NCI-H1105 treated with DMSO at 0.1 percent for 48 hours (cell line): ENCODE measurements at places on chromosomes 6 and 20.
A peak's percentile ranks its signal among the peaks of the same experiment; 100 is the strongest.

DNA sequence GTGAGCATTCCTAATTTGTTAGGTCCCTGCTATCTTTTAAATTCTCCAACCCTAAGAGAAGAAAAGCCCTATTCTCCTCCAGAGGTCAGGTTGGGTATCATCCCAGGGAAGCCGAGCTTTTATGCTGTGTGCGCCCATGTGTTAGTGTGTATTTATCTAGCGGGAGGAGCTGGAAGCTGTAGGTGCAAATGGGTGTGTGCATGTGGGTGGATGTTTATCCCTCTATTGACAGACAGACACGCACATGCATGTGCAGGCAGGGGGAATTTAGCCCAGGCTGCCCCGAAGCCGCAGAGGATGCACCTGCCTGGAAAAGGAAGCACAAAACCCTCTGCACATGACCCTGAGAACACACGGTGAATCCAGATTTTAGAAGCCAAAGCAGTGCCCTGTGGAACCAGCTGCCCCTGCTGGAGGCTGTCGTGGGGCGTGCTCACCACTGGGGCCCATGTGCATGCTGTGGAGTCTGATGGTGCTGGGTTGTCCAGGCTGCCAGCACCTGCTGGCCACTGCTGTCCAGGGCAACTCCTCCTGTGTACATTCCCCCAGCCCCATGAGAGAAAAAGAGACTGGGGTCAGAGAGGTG lies 397.5 kb downstream of the TAF4 start:
- DNase-seq = peak; percentile 64

DNA sequence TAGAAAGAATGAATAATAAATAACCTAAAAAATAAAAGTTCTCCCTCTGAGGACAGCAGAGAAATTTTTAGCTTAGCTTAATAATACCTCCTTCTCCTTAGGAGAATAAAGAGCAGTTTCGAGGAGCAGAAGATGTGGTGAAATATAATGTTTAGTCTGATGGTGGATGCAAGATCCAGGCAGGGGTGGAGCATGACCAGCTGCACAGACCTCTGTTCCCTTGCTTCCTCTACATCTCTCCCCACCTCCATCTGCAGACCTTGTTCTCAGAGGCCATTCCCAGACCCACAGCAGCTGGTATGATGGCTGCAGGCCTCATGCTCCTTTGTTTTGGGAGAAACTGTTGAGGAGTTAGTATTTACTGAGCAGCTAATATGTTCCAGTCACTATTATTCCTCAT lies 1.5 kb downstream of the BTN3A2 start:
- DNase-seq = no peak

DNA sequence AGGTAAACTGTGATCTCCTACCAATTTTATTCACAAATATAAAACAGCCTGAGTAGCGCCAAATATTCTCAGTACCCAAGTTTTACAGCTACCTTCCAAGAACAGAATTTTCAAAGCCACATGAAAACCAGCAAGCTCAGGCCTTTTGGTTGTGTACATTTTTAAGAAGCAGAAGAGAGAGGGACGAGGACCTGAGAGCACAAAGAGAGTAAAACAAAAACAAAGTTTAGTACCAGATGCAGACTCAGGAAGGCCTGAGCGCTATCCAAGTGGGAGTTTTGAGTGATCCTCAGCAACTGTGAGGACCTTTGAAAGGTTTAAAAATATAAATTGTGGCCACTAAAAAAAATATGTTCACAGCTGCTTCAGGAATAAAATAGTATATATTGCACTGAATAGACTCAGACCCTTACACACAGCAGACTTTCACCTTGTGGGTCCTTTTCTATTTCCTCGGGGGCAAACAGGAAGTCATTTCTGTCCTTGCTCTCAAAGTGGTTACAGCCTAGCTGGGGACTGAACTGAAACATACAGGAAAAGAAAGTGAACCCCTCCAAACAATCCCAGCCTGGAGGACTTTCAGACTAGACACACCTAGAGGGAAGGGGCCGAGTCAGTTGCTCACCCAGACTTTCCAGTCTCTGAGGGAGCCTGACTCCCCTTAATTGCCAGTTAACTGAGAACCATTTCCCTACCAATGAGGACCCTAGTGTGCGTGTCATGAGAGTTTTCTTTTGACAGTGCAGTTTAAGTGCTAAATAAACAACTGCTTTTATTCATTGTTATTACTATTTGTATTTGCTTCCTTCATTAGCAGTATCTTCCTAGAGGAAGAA lies 48.5 kb upstream of the NT5E start:
- DNase-seq = no peak

DNA sequence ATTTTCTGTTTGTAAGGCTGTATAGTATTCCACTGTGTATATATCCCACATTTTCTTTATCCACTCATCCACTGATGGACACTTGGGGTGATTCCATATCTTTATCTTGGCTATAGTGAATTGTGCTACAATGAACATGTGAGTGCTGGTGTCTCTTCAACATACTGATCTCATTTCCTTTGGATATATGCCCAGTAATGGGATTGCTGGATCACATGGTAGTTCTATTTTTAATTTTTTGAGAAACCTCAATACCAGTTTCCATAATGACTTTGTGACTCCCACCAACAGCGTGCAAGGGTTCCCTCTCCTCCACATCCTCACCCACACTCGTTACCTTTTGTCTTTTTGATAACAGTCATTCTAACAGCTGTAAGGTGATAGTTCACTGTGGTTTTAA lies 166.0 kb downstream of the ARHGAP18 start:
- no peak for DNase-seq

DNA sequence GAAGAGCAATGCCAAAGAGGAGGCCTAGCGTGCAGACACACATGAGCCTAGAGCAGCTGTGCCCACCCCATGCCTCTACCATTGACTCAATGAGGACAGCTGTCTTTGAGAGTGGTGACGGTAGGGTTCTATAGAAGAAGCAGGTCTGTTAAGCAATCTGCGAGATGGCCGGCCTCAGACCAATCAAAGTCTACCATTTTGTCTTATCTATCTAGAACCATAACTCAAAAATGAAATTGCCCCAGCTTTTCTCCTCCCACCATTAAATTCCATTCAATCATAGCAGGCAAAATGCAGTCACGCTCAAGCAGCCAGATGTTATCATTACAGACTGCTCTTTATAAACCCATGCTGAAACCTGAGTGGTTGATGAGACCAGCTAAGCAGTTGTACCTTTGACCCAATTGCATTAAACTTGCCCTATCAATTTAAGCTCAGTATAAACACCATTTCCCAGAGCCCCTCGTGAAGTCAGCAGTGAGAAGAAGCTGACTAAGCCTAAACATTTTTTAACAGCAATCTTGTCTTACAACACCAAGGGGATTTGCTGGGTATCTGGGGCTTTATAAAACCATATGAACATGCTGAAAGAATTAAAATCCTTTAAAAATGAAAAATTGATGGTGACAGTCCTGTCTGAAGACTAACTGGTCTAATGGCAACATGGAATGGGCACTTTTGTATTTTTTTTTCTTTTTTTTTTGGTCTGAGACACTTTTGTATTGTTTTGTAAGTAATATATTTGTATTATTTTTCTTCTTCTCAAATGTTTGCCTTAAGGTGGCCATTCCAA lies 57.5 kb downstream of the FOXC1 start:
- DNase-seq = no peak

GRCh38 chr20:54123587-54124180 lies 50.1 kb downstream of the CYP24A1 start:
- DNase-seq = no peak

DNA sequence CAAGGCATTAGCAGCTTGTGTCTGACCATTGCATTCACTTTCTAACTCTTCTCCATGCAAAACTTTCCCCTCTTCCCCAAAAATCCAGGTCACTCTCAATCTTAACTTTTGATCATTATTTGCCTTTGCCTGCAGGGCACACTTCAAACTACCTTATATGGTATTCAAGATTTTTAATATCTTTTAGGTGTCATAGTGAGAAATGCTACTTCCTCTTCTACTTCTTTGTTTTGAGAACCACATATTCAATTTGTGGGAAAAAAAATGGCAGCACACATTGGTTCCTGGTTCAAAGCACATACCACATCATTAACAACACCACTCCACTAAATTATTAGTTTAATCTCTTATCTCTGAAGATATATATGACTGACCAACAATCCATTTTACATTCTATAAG lies 1267.0 kb upstream of the CITED2 start:
- DNase-seq = no peak

- DNase-seq = no peak
These were observed 159.7 kb upstream of the ZNF337 start for GRCh38 chr20:25856256-25856884.

DNA sequence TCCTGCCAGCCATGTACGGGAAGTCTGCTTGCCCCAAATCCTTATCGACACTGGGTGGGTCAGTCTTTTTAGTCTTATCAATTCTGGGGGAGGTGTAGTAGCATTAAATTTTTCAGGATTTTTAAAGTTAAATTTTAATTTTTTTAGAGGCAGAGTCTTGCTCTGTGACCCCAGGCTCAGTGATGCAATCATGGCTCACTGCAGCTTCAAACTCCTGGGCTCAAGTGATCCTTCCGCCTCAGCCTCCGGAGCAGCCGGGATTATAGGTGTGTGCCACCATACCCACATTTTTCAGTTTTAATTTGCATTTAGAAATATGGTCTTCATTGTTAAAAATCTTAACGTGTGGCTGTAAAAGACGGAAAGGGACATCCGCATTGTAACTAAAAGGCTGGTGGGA lies 51.9 kb downstream of the BANF2 start:
- DNase-seq = no peak

GRCh38 chr6:105882828-105883227 lies 203.3 kb upstream of the PRDM1 start:
- DNase-seq = no peak

DNA sequence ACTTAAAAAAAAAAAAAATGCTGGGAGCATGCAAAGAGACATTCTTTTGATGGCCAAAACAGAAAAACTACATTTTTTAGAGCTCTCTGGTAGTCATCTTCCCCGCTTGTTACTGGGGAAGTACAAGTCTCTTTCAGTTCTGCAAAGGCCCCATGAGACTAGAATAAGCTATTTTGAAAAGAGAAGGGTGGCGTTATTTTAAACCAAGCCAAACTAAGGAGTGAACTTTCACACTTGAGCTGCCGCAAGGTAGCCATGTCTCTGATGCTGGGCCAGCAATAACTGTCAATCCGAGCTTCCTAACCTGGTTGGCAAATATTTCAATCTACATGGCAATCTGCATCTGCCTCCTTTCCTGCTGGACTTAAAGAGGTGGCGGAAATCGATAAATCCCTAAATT lies 96.7 kb downstream of the L3MBTL3 start:
- no peak for DNase-seq

GRCh38 chr20:20442466-20442865 lies 74.6 kb downstream of the INSM1 start:
- DNase-seq = no peak

DNA sequence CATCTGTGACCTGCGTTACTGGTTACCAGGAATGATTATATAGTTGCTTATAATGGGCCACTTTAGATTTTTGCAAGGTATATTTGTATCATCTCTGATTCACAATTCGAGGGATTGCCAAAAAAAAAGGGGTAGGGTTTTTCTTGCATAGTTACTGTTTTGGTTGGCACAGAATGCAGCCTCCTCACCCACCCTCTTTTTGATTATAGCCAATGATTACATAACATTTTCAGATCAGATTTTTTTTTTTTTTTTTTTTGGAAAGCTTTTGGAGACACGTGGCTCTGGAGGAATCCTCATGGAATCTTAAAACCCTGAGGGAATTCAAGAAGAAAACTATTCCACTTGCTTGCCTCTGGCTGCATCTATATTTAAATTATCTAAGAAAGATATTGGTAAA lies 53.7 kb downstream of the UST start:
- no peak for DNase-seq

GRCh38 chr6:30781743-30782424 lies 37.5 kb upstream of the IER3 start:
- DNase-seq = peak; percentile 91
